Trophoblast cell (in vitro differentiated cells and primary cell): ENCODE measurements at places on chromosomes 1 and 21.

DNA sequence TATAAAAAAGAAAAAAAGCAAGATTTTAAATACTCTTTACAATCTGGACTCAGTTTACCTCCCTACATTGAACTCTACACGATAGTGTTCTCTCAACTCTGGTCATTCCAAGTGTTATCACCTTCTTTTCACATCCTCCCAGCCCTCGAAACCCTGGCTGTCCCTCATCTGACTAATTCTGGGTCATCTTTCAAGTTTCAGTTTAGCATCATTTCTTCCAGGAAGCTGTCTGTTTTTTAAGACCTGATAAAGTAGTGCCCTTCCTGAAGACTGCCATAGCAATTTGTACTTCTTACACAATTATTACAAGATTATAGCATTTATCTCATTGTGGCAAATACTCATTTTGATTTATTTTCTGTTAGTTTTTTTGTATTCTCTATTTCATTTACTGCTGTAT, 1.2 kb downstream of the ALG14 start:
- DNase-seq: no peak

DNA sequence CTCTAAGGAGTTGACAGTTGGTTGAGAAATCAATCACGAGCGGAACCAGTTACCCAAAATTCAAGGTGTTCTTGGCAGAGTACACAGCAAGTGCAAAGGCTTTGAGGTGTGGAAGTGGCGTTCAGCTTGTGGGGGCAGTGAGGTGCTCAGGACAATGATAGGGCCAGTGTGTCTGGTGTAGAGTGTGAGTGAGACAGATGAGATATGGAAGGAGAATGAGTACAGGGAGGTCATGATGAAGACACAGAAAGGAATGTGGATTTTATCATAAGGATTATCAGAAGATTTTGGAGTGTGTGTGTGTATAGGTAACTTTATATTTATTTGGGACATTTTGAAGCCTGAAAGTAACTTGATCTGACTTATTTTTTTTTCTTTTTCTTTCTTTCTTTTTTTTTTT, 40.9 kb downstream of the IFI44 start:
- no peak for DNase-seq

GRCh38 chr21:33948096-33948950, 32.7 kb upstream of the ATP5PO start:
- peak; percentile 1 for DNase-seq

GRCh38 chr1:18234790-18235242, 127.2 kb downstream of the IGSF21 start:
- peak; percentile 31 for DNase-seq

GRCh38 chr1:228379666-228380065, 27.0 kb downstream of the TRIM11 start:
- DNase-seq: no peak
